ENCODE measurements at places on chromosomes 6 and 20.

DNA sequence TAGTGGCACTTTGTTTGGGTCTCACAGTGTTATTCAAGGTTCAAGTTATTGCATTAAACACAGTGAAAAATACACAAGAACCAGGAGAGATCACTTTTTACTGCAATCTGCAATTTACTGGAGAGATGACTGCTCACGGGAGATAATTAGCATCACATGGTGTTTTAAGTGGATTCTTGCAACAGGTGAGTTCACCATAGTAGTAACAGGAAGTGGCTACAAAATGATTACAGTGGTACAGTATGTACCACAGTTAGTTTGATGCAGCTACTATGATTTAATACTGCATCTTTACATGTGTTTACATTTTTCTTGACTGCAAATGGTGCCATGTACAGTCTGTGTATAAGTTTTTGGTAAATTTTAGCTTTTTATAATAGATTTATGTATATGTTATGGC is 96.5 kb upstream of the SCP2D1 start:
- DNase-seq = no peak

GRCh38 chr20:40512591-40512990 is 176.4 kb downstream of the MAFB start:
- DNase-seq = no peak

- DNase-seq = no peak
Measured at GRCh38 chr6:69696273-69696672, 100.5 kb downstream of the LMBRD1 start.

DNA sequence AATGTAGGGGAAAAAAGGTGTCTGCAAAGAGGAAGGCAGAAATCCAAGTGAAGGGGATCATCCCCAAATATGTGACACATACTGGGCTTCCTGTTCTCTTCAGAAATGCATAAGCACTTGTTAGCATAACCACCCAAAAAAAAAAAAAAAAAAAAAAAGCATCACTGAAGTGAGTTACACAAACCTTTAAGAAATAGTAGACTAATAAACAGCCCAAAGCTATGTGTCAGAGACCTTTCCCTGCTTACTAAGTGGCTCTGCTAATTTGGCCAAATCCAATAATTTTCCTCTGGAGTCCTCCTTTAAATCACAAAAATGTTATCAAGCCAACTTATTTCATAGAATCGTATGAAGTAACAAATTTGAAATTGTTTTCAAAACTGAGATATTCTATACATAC is 7.5 kb upstream of the DST start:
- DNase-seq = no peak

DNA sequence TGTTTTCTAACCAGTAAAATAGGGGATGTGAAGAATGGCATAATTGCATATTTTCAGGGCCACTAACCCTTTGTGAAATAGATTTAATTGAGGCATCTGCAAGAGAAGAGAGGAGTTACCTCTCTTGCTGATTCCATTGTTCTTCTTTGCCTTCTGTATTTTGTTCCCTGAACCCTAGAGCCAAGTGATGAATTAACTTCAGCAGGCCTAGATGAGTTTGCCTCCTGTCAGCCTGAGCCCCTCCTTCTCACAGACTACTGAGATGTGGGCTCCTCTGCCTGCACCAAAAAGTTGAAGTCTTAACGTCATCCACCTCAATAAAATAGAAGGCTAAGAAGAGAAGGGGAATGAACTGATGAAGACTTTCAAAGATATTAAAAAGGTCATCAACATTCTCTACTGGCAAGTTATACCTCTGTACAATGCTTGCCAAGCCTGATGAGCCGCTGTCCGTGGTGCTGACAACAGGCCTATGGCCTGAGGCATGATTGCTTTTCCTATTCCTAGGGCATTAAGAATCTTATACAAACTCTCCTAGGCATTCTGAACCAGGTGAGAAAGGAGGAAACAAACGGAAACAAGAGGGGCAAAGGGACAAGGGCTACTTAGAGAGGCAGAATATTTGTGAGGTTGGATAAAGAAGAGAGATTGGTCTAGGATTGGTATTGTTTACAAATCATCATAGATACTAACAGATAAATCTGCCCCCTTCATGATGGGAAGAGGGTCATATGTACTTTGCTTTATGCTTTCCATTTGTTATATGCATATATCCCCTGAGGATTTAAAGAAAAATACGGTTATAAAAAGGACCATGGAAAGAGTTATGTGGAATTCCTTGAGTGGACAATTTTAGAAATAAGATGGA is 46.8 kb downstream of the CD24 start:
- peak; percentile 55 for DNase-seq

DNA sequence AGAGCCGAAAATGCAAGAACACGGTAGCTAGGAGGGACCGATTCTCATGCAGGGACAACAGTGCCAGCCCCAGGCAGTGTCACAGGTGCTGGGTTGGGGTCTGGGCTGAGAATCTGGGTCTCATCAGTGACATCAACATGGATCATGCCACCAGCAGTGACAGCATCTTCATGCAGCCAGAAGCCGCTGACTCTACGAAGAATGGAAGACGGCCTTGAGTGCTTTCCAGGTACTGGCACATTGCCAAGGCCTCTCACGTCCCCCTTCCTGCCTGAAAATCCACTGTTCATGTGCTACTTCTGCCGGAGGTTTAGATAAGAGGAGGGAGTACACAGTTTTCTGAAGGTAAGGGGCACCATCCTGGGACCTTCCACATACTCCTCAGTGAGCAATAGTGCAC is 141.1 kb upstream of the FOXQ1 start:
- no peak for DNase-seq

- peak; percentile 97 for DNase-seq
Measured at GRCh38 chr6:30828027-30828962, 56.0 kb upstream of the DDR1 start.

DNA sequence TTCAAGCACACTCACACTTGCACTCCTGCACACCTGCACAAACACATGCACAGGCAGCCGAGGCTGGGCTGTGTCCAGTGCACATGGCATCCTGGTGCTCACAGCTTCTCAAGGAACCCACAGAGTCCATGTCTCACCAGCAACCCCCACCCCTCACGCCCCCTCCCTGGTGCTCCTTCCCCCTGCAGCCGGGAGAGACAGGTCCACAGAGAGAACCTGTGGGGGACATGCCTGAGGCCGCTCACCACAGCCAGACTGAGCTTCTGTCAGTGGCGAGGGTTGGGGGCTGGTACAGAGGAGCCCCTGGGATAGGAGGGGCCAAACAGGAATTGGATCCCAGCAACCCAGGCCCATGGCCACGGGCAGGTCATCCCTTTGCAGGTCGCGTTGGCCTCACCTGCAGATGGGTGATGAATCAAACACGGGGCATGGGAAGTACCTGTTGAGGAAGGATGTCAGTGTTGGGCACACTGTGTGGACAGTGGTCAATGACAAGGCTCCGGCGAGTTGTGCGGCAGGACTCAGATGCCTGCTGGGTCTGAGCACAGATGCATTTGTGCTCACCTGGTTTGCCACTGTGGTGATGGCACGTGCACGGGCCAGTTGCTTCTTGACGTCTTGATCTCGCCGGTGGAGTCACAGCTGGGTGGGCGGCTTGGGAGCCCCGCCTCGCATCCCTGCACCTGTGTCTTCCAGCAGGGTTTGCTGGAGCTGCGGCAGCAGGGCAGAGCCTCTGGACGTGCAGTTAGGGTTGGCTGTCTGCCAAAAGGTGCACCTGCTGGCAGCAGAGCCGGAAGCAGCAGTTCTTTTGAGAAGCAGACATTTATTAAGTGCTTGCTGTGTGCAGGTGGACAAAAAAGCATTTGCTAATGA is 113.0 kb downstream of the ERMARD start:
- no peak for DNase-seq

GRCh38 chr6:25731721-25732120 is 22.8 kb upstream of the SLC17A4 start:
- DNase-seq = no peak

GRCh38 chr6:150492507-150492906 is 107.2 kb upstream of the PLEKHG1 start:
- DNase-seq = peak; percentile 97

- DNase-seq = no peak
Measured at GRCh38 chr6:18380158-18380836, 6.9 kb upstream of the RNF144B start.

DNA sequence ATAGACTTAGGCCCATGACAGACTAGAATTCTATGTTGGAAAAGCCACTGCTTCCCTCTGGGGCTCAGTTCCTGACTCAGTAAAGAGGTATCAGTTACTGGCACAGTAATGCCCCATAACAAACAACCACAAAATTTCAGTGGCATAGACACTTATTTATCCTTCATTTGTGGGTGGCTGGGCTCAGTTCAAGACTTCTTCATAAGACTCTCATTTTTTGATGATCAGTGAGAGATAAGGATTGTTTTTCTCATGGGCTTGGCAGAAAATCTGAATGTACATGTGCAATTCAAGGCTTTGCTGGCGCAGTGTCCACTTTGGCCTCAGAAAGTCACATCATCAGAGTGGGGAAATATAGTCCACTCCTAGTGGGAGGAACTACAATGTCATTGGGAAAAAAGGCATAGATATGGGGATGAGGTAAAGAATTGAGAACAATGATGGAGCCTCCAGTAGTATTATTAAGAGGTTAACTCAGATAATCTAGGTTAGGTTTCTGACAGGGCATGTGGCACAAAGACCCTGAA is 384.6 kb upstream of the FLRT3 start:
- DNase-seq = no peak

- no peak for DNase-seq
Measured at GRCh38 chr20:41348430-41349172, 8.0 kb downstream of the LPIN3 start.

DNA sequence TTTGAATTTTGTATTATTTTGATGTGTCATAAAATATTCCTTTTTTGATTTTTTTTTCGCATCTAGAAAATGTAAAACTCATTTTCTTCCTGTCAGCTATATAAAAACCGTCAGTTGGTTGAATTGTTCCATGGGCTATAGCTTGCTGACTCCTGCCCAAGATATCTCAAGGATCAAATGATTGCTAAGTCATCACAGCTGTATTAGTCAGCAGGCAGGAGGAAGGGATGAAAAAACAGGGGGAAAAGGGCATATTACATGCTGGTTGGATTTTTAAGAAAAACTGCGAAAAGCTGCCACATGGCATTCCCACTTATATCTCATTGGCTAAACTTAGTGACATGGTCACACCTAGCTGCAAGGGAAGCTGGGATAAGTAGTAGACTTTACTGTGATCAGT is 569.9 kb downstream of the BCKDHB start:
- DNase-seq = peak; percentile 1

DNA sequence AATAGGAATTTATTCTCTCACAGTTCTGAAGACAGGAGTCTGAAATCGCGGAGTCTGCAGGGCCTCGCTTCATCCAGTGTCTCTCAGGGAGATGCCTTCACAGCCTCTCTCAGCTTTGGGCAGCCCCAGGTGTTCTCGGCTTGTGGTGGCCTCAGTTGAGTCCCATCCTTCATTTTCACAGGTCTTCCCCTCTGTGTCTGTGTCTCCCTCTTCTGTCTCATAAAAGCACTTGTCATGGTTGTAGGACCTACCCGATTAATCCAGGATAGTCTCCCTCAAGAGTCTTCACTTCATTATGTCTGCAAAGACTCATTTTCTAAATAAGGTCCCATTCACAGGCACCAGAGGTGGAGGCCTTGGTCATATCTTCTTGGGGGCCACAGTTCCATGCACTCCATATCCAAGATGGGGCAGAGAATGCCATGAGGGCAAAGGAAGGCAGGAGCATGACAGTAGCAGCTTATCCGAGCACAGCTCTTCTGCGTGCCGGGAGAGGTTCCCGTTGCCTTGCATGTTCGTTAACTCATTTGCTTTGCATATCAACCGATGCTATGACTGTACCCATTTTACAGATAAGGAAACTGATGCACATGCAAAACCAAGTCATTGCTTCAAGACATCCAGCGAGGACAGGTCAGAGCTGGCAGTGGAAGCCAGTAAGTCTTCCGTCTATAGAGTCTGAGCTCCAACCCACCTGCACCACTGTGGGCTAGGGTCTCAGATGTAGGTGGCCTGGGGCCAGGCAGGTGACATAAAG is 363.8 kb upstream of the SULF2 start:
- no peak for DNase-seq

DNA sequence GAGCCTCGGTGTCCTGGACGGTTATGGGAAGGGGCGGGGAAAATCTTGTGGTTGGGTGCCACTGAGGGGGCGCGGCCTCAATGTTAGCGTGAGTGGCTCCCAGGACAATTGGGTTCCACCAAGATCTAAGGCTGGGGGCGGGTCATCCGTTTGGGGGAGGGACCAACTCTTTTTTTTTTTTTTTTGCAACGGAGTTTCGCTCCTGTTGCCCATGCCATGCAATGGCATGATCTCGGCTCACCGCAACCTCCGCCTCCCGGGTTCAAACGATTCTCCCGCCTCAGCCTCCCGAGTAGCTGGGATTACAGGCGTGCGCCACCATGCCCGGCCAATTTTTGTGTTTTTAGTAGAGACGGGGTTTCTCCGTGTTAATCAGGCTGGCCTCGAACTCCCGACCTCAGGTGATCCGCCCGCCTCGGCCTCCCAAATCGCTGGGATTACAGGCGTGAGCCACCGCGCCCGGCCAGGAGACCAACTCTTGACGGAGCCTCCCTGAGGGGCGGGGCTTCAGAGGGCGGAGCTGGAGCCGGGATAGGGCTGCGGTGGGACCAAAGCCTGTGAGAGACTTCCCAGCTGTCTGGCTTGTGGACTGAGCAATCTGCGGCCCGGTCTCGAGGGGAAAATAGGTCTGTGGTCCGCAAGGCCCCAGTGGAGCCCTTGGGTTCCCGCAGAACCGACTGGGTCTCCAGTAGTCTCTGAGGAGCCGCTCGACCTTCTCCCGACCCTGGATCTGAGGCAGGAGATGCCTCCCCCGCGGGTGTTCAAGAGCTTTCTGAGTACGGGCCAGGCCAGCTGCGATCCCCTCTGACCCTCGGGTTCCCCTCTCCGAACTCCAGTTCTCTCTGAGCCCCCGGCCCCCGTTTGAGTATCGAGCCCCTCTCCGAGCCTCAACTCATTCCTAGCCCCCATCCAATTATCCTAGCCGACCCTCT is 1.1 kb downstream of the SPAG4 start:
- peak; percentile 99 for DNase-seq

DNA sequence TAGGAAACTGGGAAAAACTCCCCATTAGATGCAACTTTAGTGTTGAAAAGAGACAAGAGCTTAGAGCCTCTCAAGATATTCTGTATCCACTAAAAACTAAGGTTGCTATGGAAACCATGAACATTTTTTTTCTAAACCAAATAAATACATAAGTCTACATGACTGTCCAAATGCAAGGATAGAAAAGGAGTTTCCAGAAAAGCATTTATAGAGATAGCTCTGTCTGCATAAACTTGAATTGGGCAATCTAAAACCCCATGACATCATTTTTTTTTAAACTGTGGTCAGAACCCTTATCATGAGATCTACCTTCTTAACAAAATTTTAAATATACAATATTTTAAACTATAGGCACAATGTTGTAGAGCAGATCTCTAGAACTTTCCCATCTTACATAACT is 36.4 kb upstream of the FAM83B start:
- no peak for DNase-seq

- peak; percentile 60 for DNase-seq
Measured at GRCh38 chr6:149864578-149865535, 698 bp upstream of the LRP11 start.
